Mucosa of gallbladder (tissue), 1 donor: ENCODE measurements at places on chromosomes 7 and 10.

- DNase-seq: no peak
These were observed 14.1 kb downstream of the PTN start for GRCh38 chr7:137329411-137329810.

- DNase-seq: no peak
These were observed 231.4 kb downstream of the DNAJB6 start for GRCh38 chr7:157568106-157568769.

GRCh38 chr10:131444286-131444685 lies 132.8 kb upstream of the TCERG1L start:
- DNase-seq: no peak

DNA sequence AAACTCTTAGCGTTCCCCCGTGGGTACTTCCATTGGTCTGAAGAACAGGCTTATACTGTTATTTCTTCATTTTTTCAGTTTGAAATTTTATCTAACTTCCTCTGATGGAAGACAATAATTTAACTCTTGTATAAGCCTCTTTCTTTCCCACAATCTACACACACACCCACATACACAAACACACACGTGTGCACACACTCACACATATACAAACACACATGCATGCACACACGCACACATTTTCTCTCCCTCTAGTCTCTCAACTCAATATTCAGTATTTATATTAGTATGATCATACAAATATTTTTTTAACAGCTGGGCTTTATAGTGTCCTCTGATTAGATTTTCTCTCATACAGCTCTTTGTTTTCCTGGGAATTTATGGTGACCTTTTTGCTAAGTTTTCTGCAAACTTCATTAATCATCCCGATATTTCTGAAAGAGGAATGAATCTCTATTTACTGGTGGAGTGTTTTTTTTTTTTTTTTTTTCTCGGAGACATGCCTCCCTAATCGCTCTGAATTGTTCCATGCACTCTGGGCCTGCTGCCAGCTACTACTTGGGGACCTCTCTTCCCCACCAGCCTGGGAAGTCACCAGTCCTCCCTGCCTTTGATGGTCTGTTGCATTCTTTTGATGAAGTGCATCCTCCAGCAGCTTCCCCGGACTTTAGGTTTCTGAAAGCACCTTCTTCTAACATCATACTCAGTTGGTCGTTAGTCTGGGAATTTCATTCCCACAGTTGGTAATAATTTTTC lies 75.5 kb downstream of the ZNF777 start:
- no peak for DNase-seq

DNA sequence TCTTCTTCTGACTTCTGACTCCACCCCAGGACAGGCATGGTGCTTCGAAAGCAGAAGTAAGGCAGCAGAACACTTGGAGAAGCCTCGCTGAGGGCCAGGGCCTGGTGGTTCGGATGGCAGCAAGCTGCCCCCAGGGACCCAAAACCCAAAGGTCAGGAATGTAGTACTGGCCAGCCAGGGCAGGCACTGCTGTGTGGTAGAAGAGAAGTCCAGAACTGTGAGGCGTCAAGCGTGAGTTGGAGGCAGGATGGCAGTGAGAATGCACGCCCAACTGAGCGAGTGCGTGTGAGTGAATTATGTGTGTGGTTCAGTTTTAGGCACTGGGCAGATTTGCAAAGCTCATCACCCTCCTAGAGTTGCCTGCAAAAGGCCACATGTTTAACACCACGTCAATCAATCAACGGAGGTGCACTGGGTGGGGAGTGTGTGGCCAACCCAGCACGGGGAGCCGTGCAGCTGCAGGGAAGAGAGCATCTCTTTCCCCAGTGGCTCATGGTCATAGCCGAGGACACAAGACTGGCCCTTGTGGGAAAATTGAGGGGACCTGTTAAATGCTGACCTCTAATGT lies 144.3 kb downstream of the KCNMA1 start:
- no peak for DNase-seq
